Activated CD4-positive, alpha-beta T cell treated with anti-CD3 and anti-CD28 coated beads, Interleukin-2, amount 10 ng/mL, durations not matched to agents 7 days and 5 days (primary cell): ENCODE measurements at places on chromosomes 6 and 20. TPM values are rescaled to one million over a fixed set of nuclear protein-coding genes. Genes with fewer than 3 reads are reported as not detected.

Gene LIN28B
- total RNA-seq: not detected

Gene BTN1A1
- total RNA-seq: not detected

Gene PRSS16
- total RNA-seq: 1.5 TPM

Gene TINAG
- total RNA-seq: not detected

Gene IL17A
- 0.82 TPM for total RNA-seq

Gene KCNK5
- 4.8 TPM for total RNA-seq

Gene CLPSL1
- not detected for total RNA-seq

Gene EYA4
- not detected for total RNA-seq

Gene PROKR2
- not detected for total RNA-seq

Gene C6orf58
- total RNA-seq: not detected

Gene TGM3
- not detected for total RNA-seq

Gene SLC17A9
- 12.6 TPM for total RNA-seq

Gene HCK
- not detected for total RNA-seq

Gene PACSIN1
- 1.6 TPM for total RNA-seq

Gene PGC
- total RNA-seq: not detected

Gene EFCAB8
- total RNA-seq: 0.94 TPM

Gene SYNDIG1
- not detected for total RNA-seq

Gene PRSS35
- total RNA-seq: not detected

Gene RAD21L1
- 0.27 TPM for total RNA-seq

Gene GNMT
- total RNA-seq: 1.3 TPM

Gene SLA2
- total RNA-seq: 92.7 TPM

Gene TSHZ2
- 8.1 TPM for total RNA-seq

Gene APCDD1L
- not detected for total RNA-seq

Gene LINC00237
- total RNA-seq: not detected

Gene SALL4
- not detected for total RNA-seq

Gene CCN6
- total RNA-seq: not detected

Gene F13A1
- not detected for total RNA-seq
